ENCODE measurements at places on chromosomes 5 and 9. TPM values are rescaled to one million over a fixed set of nuclear protein-coding genes. Genes with fewer than 3 reads are reported as not detected.
A peak's percentile ranks its signal among the peaks of the same experiment; 100 is the strongest.

DNA sequence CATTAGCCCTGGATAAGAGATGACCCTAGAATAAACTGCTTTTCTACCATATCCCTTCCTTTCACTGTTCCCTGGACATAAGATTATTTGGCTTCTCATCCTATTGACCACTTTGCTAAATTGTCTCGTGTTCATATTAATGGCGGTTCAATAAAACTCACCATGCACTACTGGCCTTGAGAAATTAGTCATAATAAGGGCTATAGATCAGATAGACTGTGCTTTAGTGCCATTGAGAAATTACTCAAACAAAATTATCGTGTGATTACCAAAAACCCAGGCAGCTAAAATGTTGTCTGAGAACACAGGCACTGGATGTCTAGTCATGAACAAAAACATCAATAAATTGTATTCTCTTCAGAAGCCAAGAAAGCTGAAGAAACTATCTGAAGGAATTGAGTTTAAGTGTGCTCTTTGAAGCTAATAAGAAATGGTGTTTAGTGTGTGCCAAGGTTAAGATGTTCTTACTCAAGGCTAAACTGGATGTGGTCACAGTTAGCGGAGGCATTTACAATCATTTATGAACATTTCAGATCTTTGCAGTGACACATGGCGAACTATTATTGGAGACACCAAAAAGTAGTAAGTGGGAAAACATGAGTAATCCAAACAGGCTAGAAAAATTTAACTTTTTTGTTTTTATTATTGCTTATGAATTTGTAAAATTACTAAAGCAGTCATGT, 460.4 kb upstream of the RORB start:
- no peaks in the 10 kb centered on the region for H3K27me3 ChIP-seq
- no peaks in the 10 kb centered on the region for H3K36me3 ChIP-seq
- H3K4me3 ChIP-seq, result no peak overlapping the region
- no peak overlapping the region for H3K27ac ChIP-seq

- no peaks in the 10 kb centered on the region for H3K36me3 ChIP-seq
- H3K4me3 ChIP-seq, result no peak overlapping the region
- H3K4me1 ChIP-seq, result peaks cover 35% of the 10 kb centered on the region
- H3K27ac ChIP-seq, result no peak overlapping the region
- no peaks in the 10 kb centered on the region for H3K27me3 ChIP-seq
- DNase-seq, result peak; percentile 80
These were observed 5.5 kb downstream of the KCNT1 start for GRCh38 chr9:135707252-135708138.

GRCh38 chr9:127915801-127916719, 781 bp downstream of the ST6GALNAC4 start:
- peaks cover 33% of the 10 kb centered on the region for H3K4me1 ChIP-seq
- peaks cover 5% of the 10 kb centered on the region for H3K36me3 ChIP-seq
- peak overlapping the region; percentile 47 for H3K27ac ChIP-seq
- H3K27me3 ChIP-seq, result no peaks in the 10 kb centered on the region

GOLM1 gene
- polyA plus RNA-seq, result 69.8 TPM

- H3K4me1 ChIP-seq, result peaks cover 18% of the 10 kb centered on the region
- no peaks in the 10 kb centered on the region for H3K27me3 ChIP-seq
- no peak overlapping the region for H3K4me3 ChIP-seq
These were observed 93.3 kb upstream of the MAP1B start for GRCh38 chr5:72013766-72014624.

GRCh38 chr9:715743-716400, 125.6 kb upstream of the DMRT1 start:
- H3K27ac ChIP-seq, result peak overlapping the region; percentile 67
- H3K27me3 ChIP-seq, result no peaks in the 10 kb centered on the region
- peaks cover 20% of the 10 kb centered on the region for H3K4me1 ChIP-seq
- peaks cover 9% of the 10 kb centered on the region for H3K36me3 ChIP-seq

- H3K36me3 ChIP-seq, result no peaks in the 10 kb centered on the region
- no peak overlapping the region for H3K27ac ChIP-seq
- DNase-seq, result no peak
- H3K4me3 ChIP-seq, result no peak overlapping the region
- H3K4me1 ChIP-seq, result peaks cover 5% of the 10 kb centered on the region
- no peaks in the 10 kb centered on the region for H3K27me3 ChIP-seq
These were observed 491.7 kb downstream of the CCDC171 start for GRCh38 chr9:16044579-16044881.

GRCh38 chr5:159208514-159209437, 577 bp downstream of the RNF145 start:
- peak overlapping the region; percentile 90 for H3K27ac ChIP-seq
- H3K36me3 ChIP-seq, result no peaks in the 10 kb centered on the region
- H3K4me3 ChIP-seq, result peak overlapping the region; percentile 88

GRCh38 chr5:177593511-177593910, 1.5 kb downstream of the TMED9 start:
- peaks cover 9% of the 10 kb centered on the region for H3K4me1 ChIP-seq
- peaks cover 34% of the 10 kb centered on the region for H3K36me3 ChIP-seq
- peaks cover 6% of the 10 kb centered on the region for H3K27me3 ChIP-seq
- H3K27ac ChIP-seq, result no peak overlapping the region
- H3K4me3 ChIP-seq, result peak overlapping the region; percentile 69

GRCh38 chr9:128529191-128529590, 23.2 kb upstream of the SPTAN1 start:
- peaks cover 36% of the 10 kb centered on the region for H3K36me3 ChIP-seq

DNA sequence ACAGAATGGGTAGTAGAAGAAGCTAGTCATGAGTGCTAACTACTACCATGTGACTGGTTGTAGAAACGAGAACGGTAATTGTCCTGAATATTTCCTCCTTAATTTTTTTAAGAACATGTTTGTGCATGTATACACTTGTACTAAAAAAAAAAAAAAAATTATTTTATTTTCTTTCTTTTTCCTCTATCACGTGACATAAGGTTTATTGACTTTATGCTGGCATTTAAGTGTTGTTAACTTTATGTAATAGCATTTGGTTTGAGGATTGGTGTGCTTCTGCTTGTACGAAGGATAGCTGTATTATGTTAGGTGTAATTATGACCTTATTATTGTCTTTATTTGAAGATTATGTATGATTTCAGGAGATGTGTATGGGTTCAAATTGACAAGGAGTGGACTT, 349.1 kb upstream of the PTPRD start:
- no peak overlapping the region for H3K27ac ChIP-seq
- H3K4me1 ChIP-seq, result no peaks in the 10 kb centered on the region
- no peaks in the 10 kb centered on the region for H3K27me3 ChIP-seq
- no peak for DNase-seq

GRCh38 chr9:5577225-5577624, 51.7 kb upstream of the RIC1 start:
- H3K27me3 ChIP-seq, result no peaks in the 10 kb centered on the region
- H3K4me1 ChIP-seq, result no peaks in the 10 kb centered on the region
- H3K36me3 ChIP-seq, result no peaks in the 10 kb centered on the region
- no peak overlapping the region for H3K4me3 ChIP-seq
- no peak overlapping the region for H3K27ac ChIP-seq
- DNase-seq, result no peak

- no peaks in the 10 kb centered on the region for H3K36me3 ChIP-seq
- no peak overlapping the region for H3K27ac ChIP-seq
- H3K4me3 ChIP-seq, result no peak overlapping the region
These were observed 705.4 kb upstream of the RIOK2 start for GRCh38 chr5:97888439-97888838.

- peak overlapping the region; percentile 98 for H3K27ac ChIP-seq
- no peaks in the 10 kb centered on the region for H3K27me3 ChIP-seq
- peaks cover 93% of the 10 kb centered on the region for H3K4me1 ChIP-seq
- no peak for DNase-seq
These were observed 131.5 kb upstream of the OTULINL start for GRCh38 chr5:14450018-14450524.

DNA sequence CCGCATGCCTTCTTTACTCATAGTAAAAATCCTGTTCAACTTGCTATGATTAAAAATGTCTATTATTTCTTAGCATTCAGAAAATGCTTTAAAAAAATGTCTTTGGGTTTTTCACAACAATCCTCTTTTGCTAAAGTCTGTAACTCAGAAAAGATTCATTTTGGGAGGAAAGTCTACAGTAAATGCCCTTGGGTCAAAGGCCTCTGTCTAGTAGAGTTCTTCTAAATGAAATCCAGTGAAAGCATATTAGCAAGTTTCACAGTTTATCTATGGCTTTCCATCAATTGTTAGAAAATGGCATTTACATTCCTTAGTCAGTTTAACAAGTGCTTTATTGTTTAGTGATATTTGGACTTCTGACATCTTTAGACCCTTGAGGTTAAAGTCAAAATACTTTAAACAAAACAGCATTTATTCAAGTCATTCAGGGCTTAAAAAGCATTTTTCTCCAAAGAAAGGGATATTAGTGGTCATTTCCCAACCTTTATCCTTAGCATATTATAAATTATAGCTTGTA, 137.1 kb upstream of the TARS1 start:
- no peak for DNase-seq
- H3K27ac ChIP-seq, result no peak overlapping the region
- no peak overlapping the region for H3K4me3 ChIP-seq

- no peak for DNase-seq
- no peak overlapping the region for H3K27ac ChIP-seq
- H3K4me1 ChIP-seq, result peaks cover 8% of the 10 kb centered on the region
- no peaks in the 10 kb centered on the region for H3K36me3 ChIP-seq
These were observed 75.4 kb downstream of the GRIA1 start for GRCh38 chr5:153565822-153566221.

OBP2B gene
- not detected for polyA plus RNA-seq

- H3K27me3 ChIP-seq, result no peaks in the 10 kb centered on the region
- no peak overlapping the region for H3K4me3 ChIP-seq
- H3K4me1 ChIP-seq, result no peaks in the 10 kb centered on the region
- H3K27ac ChIP-seq, result no peak overlapping the region
- DNase-seq, result no peak
- no peaks in the 10 kb centered on the region for H3K36me3 ChIP-seq
These were observed 38.7 kb downstream of the NIM1K start for GRCh38 chr5:43230707-43231106.

GRCh38 chr9:34282096-34282495, 47.0 kb downstream of the KIF24 start:
- H3K27me3 ChIP-seq, result no peaks in the 10 kb centered on the region
- H3K27ac ChIP-seq, result no peak overlapping the region
- H3K36me3 ChIP-seq, result no peaks in the 10 kb centered on the region
- no peaks in the 10 kb centered on the region for H3K4me1 ChIP-seq
- no peak for DNase-seq

GRCh38 chr5:61463596-61463995, 131.5 kb downstream of the ZSWIM6 start:
- peaks cover 8% of the 10 kb centered on the region for H3K4me1 ChIP-seq
- H3K27ac ChIP-seq, result no peak overlapping the region
- no peak overlapping the region for H3K4me3 ChIP-seq

FAM151B gene
- 1.2 TPM for polyA plus RNA-seq
